AG10803 (cell line): ENCODE measurements at places on chromosomes 13 and 19.

DNA sequence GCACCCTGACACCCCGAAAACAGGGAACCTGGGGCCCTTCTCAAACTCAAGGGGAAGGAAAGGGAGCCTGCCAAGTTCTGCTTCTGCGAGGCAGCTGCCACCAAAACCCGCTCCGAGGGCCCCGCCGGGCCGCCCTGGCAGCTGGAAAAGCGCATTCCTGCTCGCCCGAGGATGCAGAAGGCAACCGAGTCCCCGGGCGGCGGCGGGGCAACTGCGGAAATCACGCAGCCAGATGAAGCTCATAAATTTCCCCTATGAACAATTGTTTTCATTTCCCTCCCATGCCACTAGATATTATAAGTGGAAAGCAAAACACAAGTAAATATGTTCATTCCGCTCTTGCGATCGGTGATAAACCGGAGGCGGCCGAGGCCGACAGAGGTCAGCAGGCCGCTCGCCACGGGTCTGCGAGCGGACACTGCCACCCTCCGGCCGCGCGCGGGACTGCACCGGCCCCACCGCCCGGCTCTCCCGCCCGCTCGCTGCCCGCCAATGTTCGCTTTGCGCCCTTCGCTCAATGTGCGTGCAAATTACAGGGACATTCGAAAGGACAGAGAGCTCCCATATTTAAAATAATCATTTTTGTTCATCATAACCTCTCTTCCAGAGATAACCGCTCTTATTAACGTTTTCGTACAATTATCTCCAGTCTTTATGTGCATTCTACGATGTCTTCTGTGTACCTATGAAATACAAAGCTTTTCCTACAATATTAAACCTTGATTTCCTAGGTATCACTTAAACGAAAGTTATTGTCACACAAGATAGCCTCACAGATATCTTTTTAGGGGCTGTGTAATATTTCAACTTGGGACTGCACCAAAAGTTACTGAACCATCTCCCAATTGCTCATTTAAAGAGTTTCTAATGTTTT lies 120.8 kb upstream of the ZNF507 start:
- DNase-seq: peak; percentile 41

DNA sequence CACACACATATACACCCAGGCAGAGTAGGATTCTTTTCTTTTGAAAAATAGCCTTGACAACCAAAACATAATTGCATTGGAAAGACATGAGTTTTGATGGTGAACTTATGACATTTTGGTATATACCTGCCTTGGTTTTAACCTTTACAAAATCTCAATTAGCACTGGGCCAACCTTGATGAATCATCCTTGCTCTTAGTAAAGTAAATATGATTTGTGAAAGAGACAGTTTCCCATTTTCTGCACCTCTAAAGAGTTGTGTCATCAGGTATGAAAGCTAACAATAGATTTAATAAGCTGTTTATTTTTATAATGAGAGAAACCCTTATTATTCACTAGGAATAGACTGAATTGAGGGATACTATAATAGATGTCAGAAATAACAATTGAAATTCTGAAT lies 15.7 kb upstream of the ENOX1 start:
- no peak for DNase-seq

DNA sequence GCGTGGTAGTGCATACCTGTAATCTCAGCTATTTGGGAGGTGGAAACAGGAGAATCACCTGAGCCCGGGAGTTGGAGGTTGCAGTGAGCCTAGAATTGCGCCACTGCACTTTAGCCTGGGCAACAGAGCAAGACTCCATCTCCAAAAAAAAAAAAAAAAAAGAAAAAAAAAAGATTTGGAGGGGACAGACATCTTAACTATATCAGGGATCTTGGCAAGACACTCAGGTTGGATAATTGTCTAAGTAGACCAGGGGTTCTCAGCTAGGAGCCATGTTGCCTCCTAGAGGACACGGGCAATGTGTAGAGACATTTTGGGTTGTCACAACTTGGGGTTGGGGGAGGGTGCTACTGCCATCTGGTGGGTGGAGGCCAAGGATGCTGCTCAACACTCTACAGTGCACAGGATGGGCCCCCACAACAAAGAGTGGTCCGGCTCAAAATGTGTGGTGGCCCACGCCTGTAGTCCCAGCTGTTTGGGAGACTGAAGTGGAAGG lies 1.9 kb upstream of the ZNF580 start:
- DNase-seq: peak; percentile 37

DNA sequence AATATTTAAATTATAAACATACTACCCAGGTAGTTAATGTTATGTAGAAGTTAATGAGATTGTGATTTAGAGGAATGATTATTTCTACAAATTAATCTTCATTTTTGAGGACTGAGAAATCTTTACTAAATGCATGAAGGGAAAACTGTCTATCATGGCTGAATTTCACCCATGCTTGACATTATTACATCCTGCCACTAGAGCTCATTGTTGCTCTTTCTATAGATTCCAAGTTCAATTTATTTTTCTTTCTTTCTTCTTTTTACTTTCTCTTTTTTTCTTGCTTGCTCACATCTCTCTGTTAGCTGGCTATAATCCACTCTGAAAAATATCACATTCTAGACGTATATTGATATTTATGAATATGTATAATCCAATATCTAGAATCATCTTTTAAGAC lies 505.0 kb upstream of the KLHL1 start:
- DNase-seq: no peak

DNA sequence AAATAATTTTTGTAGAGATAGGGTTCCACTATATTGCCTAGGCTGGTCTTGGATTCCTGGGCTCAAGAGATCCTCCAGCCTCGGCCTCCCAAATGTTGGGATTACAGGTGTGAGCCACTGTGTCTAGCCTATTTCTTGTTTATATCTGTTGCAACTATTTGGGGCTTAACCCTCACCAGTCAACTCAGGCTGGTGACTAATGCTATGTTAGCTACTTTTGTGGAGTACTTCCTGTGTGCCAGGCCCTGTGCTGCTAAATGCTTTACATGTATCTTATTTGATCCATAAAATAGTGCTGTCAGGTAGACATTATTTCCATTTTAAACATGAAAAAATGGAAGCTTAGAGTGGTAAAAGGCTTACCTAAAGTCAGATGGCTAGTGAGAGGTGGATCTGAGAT lies 13.8 kb downstream of the CEACAM1 start:
- DNase-seq: no peak

DNA sequence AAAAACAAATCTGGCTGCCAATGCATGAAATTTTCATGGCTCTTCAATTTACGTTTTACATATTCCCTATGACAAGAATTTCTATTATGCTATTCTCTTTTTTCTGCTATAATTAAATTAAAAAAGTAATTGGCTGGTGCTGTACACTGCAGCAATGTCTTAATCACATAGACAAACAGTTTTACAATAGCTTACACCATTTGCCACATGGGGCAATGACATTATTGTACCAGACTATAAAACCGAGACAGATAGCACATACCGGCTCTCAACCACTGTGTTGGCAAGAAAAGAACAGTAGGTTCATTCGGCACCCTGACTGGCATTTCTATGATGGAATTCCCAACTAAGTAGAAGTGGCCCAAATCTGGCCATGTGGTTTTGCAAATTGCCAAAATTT lies 67.7 kb downstream of the DACH1 start:
- no peak for DNase-seq

- peak; percentile 28 for DNase-seq
These were observed 1.4 kb downstream of the DCUN1D2 start for GRCh38 chr13:113489171-113489548.

GRCh38 chr19:56507446-56508289 lies at the start of gene ZNF471:
Gene ZNF471, plus strand, starts transcription at chr19:56507855. Its CDS starts 3,717 bp downstream, at chr19:56511572.
- peak; percentile 98 for DNase-seq

DNA sequence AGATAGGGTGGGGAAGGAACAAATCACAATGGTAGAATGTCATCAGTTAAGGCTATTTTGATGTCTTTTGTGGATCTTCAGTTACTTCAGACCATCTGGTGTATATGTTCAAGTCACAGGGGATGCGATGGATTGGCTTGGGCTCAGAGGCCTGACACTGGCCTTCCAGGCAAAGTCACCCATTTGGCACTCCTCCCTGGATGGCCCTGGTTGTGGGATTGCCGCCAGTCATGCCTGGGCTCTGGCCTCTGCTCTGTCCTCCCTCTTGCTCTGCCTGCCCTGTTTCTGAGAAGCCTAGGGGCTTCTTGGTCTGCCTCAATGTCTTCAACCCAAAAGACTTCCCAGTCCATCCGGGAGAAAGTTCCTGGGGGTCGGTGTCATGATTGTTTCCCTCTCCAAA lies 50.2 kb downstream of the ZNF146 start:
- DNase-seq: no peak

- no peak for DNase-seq
These were observed 135.6 kb downstream of the RNF17 start for GRCh38 chr13:24899601-24900000.

- peak; percentile 45 for DNase-seq
These were observed 363 bp downstream of the CACNA1A start for GRCh38 chr19:13505761-13506470.

GRCh38 chr19:13401388-13401787 lies 104.9 kb downstream of the CACNA1A start:
- peak; percentile 15 for DNase-seq

- no peak for DNase-seq
These were observed 2.2 kb downstream of the ARHGAP45 start for GRCh38 chr19:1069009-1069779.

GRCh38 chr19:38888876-38889275 lies 10.5 kb downstream of the SIRT2 start:
- DNase-seq: no peak

DNA sequence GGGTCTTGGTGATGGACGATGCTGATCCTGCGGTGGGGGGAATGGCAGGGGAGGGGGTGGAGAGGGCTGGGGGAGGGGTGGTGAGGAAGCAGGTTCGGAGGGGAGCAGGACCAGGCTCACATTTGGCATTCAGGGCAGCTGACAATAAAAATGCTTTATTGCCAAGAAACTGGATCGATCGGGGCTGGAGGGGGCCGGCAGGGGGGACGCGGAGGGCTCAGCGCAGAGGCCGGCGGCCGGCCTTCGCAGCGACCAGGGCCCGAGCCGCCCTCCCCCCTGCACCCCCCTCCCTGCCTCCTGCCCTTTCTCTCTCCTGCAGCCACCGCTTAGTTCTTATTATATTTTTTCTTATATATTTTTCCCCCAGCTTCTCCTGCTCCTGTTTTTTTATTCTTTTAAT lies 18.1 kb upstream of the POU2F2 start:
- no peak for DNase-seq

DNA sequence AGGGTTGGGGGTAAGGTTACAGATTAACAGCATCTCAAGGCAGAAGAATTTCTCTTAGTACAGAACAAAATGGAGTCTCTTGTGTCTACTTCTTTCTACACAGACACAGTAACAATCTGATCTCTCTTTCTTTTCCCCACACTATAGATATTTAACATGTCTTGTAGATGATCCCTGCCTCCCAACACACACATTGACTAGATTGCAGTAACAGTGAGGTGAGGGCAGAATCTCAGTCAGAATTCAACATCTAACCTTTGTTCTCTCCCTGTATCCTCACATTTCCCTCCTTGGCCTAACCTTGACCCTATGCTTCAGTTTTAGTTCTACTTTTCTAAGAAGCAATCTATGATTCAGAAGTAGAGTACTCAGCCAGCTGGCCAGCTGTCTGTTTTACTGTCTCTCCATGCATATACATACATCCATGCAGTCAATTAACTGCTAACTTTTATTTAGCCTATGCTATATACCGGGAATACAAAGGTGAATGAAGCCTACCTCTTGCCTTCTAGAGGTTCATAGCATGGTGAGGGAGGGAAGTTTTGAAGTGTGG lies 18.1 kb downstream of the DNAJC15 start:
- DNase-seq: no peak

DNA sequence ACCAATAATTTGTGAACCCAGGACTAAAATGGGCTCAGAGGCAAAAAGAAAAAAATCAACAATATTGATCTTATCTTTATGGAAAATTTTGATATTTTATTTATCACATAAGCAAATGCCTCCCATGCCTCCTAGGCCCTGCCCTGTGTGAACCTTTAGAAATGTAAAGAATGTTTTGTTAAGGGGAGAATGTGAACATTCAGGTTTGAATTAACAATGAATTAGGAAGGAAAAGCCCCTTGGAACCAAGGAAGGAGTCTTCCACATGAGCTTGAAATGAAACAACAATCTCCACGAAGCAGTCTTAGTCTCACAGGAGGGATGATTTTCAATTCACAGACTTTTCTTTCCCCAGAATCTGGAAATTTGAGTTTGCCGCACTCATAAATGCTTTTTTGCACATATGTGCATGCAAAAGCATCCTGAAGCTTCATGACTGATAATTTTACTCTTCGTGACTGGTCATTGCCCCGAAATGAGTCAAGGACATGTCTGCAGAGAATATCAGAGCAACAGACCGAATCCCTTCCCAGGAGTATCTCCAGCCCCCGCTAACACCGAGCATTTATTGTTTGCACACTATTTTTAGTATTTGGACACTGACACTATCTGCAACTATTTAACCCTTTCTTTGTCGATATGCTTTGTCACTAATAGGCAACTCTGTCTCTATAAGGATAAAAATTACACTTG lies 135.2 kb downstream of the DCT start:
- no peak for DNase-seq

GRCh38 chr13:18964942-18965341 lies 216.7 kb downstream of the TUBA3C start:
- DNase-seq: no peak

DNA sequence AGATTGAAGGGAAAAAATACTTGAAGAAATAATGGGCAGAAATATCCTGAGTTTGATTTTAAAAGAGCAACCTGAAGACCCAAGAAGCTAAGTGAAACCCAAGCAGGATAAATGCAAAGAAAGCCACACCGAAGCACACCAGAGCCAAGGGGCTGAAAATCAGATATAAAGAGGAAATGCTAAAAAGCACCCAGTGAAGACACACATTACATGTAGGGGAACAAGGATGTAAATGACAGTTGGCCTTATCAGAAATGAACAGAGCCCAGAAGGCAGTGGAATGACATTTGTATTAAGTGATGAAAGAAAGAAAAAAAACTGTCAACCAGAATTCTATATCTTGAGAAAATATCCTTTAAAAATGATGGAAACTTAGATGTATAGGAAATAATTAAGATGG lies 139.1 kb downstream of the SLC7A1 start:
- no peak for DNase-seq

DNA sequence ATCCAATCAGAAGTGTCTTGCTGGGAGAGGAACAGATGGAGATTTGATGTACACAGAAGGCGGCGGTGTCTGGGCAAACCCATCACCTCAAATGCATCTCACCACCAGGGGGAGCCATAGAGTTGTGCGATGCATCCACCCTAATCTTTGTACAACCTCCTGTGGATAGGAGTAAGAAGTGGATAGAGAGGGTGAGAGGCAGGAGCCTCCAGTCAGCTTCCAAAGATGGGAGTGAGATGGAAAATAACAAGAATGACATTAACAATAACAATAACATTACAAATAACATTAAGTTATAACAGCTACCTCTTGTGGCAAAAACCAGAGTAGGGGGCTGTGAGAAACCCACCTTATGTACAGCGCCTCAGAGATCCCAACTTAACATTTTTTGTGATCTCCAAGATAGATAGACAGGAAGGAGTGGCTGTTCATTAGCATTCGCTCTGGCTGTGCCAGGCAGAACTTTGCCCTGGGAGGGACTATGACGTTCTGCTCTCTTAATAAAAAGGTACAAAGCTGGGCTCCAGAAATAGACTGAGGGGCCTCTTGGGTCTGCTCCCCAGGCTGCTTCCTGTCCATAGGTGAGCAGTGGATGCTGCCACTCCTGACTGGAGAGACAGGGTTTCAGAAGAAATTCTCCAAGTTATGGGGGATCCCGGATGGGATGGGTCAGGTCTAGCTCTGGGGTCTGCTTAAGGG lies 5.2 kb upstream of the CEACAM18 start:
- DNase-seq: peak; percentile 62
